NCI-H446 (cell line): ENCODE measurements at places on chromosomes 2 and 18.
A peak's percentile ranks its signal among the peaks of the same experiment; 100 is the strongest.

DNA sequence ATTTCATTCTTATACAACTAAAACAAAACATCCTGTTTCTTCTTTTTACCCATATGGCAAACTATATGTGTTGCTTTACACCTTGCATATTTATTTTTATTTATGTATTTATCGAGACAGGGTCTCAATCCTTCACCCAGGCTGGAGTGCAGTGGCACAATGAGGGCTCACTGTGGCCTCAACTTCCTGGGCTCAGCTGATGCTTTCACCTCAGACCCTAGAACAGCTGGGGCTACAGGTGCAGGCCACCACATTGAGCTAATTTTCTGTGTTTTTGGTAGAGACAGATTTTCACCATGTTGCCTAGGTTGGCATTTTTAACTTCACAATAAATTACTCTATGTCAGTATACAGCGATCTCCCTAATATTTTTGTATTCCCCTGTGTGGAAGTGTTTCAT is 522.0 kb downstream of the MBD2 start:
- no peak for DNase-seq

DNA sequence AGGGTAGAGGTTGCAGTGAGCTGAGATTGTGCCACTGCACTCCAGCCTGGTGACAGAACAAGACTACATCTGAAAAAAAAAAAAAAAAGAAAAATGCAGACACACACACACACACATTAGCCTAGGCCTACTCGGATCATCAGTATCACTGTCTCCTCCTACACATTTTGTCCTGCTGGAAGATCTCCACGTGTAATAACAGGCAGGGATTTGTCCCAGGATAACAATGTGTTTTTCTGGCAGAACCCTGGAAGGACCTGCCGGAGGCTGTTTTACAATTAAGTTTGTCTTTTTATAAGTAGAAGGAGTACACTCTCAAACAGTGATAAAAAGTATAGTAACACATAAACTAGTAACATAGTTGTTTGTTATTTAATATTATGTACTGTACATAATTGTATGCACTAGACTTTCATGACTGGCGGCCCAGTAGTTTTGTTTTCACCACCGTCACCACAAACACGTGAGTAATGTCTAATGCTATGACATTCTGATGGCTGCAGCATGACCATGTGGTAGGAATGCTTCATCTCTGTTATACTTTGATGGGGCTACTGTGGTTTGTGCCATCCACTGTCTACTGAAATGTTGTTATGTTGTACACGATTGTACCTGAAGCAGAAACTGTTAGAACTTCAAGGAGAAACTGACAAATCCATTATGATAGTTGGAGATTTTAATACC is 130.6 kb downstream of the ATP9B start:
- DNase-seq, result no peak

GRCh38 chr2:241680827-241681599 is 5.6 kb downstream of the DTYMK start:
- no peak for DNase-seq

DNA sequence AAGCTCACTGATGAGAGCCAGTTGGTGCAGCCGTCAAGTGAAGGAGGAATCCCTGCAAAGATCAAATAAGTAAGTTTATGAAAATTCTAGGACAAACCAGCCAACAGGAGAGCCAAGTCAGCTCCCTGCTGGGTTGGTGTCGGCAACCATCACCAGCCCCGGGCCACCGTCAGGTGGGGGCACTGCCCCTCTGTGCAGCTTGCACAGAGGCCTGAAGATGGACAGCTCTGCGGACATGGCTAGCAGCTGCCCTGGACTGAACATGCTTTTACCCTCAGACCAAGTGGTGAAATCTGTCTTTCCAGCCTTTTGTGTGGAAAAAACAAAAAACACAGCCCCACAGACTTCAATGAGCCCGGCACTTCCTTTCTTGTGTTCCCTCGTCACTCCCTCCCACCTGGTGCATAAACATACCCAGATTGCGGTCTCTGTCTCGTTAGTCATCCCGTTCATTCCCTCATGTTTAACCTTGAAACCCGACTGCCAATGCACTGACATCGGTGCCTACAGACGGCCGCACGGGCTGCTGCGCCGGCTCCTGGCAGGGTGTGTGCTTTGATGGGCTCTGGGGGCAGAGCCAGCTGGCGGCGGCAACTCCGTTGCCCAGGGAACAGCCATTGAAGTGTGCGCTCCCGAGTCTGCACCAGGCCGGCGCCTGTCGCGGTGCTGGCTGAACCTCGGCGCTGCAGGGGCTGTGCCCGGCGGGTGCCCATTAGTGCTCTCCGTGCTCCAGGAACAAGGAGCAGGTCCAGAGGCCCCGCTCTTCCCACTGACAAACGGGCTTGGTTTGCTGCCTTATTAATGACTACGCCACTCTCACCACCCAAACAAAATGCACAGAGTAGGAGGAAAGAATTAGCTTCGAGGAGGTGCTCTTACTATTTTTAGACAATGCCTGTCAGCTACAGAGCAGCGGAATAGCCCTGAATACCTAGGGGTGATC is 95.3 kb downstream of the EIPR1 start:
- peak; percentile 95 for DNase-seq

- DNase-seq, result no peak
Observed at GRCh38 chr2:230908595-230909191, 16.3 kb downstream of the GPR55 start.

DNA sequence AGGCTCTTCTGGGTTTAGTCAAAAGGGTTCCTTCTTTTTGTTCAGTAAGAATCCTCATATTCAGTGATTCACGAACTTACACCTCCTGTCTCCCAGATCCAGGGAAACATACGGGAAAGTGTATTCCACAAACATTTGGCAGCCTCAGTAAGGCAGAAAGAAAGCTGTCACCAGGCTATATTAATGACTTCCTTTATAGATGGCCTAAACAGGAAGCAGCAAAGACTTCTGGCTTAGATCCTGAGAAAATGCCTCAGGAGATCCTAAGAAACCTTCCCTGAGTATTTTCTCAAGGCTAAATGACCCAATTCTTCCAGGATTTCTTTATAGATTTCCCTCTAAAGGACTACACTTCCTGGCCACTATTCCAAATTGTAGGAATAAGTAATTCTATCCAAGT is 1995.5 kb upstream of the CELF4 start:
- no peak for DNase-seq

DNA sequence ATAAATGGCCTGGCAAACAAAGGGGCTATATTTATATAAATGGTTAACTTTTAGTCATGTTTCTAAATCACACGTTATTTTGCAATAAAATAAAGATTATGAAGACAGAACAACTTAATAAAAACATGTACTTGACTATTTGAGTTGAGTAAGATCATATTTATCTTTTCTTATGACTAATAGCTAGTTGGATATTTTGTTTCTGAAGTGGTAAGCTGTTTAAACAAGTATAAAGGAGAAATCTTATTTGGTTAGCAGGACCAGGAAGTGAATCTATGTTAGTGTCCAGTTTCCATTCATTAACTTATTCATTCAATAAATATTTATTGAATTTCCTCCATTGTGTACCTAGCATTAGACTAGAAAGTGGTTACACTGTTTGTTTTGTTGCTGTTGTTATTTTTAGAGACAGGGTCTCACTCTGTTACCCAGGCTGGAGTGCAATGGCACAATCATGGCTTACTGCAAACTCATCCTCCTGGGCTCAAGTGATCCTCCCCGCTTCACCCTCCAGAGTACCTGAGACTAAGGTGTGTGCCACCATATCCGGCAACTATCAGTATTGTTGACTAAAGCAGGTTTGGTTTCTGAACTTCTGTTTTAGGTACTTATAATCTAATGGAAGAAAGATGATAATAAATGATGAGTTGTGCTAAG is 312.6 kb downstream of the DPP10 start:
- DNase-seq, result no peak

- peak; percentile 73 for DNase-seq
Observed at GRCh38 chr2:69911985-69912563, 2.8 kb upstream of the MXD1 start.

- no peak for DNase-seq
Observed at GRCh38 chr18:11607906-11608305, 1.5 kb upstream of the SLC35G4 start.

GRCh38 chr2:38508311-38509039 is 94.3 kb downstream of the HNRNPLL start:
- peak; percentile 40 for DNase-seq

- no peak for DNase-seq
Observed at GRCh38 chr18:33835419-33835818, 257.4 kb downstream of the ASXL3 start.

DNA sequence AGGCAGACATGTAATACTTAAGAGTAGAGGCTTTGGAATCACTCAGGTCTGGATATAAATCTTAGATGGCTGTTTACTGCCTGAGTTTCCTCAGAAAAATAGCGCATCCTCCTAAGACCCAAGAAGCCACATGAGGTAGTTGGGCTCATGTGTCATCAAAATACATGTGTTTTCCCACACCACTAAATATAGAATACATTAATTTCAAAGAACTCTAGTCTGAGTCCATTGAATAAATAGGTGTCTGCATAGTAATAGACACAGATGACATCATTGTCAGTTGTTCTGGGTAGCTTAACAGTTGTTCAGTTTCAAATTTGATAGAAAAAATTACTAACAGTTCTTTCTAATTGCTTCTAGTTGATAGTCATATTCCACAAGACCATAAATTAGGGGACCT is 9.6 kb downstream of the PPP1R1C start:
- no peak for DNase-seq

DNA sequence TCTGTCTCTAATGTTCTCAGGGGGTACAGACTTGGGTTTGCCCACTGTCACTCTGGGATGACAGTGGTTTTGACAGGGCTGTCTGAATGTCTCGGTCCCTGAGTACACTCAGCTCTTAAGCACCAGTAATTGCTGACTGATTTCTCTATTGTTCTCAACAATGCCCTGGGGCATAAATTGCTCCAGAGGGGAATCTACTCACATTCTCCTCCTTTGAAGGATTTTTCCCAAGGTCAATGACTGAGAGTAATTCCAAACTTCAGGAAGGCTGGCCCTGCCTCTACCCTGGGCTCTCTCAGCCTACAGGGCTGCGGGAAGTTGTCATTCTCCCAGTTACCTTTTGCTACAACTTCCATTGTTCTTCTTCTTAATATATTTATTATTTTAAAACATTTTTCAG is 36.5 kb downstream of the MC2R start:
- DNase-seq, result no peak

GRCh38 chr2:234243871-234244565 is 193.5 kb downstream of the SPP2 start:
- no peak for DNase-seq

GRCh38 chr2:74005786-74006185 is 21.1 kb downstream of the TET3 start:
- DNase-seq, result peak; percentile 69

- DNase-seq, result no peak
Observed at GRCh38 chr18:55856229-55856628, 268.2 kb upstream of the TCF4 start.

DNA sequence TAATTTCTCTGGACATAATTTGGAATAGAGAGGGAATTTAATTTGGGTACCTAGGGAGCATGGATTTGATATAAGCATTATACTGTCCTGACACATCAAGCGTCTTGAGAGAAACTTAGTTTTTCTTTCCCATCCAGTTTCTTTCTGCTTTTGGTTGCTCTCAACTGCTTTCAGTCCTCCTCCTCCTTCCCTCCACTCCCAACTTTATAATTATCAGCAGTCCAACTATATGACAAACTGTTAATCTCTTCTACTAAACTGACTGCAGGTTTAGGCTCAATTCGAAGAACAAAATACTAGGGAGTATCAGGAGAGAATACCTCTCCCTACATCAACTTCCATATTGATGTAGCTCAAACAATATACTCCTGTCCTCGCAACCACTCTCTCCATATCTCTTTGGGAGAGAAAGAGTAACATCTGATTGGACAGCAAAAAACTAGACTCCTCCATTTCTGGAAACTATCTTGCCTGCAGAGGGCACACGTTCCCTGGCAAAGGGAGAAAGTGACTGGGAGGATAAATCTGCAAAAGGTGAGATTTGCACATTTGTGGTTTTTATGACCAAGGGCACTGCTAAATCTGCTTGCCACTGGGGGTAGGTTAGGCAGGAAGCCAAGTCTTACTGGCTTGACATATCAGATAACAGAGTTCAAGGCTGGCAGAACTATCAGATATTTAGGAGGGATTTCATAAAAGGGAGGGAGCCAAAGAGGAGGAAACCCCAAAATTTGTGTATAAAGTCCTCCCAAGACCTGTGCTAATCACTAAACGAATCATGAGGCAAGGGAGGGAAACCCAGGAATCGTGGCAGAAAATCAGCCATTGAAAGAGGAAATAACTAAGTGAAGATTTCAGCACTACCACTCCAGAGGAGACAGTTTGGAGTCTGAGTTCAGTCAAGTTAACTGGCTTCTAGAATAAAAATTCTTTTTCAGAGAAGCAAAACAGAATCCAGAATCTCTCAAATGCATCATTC is 40.0 kb downstream of the ICA1L start:
- peak; percentile 45 for DNase-seq
